ENCODE measurements at places on chromosomes 5 and 9. TPM values are rescaled to one million over a fixed set of nuclear protein-coding genes. Genes with fewer than 3 reads are reported as not detected.

The C7 gene
- 32.8 TPM for polyA plus RNA-seq

The BARHL1 gene
- polyA plus RNA-seq = not detected

The TMOD1 gene
- polyA plus RNA-seq = 4.0 TPM

The FGF10 gene
- polyA plus RNA-seq = 0.03 TPM

The CDHR2 gene
- 0.26 TPM for polyA plus RNA-seq

The PRSS3 gene
- not detected for polyA plus RNA-seq

The CSF2 gene
- polyA plus RNA-seq = not detected

The PGM5 gene
- polyA plus RNA-seq = 3.2 TPM

The FCN2 gene
- 3.7 TPM for polyA plus RNA-seq

The NEURL1B gene
- 0.49 TPM for polyA plus RNA-seq

The IL7R gene
- 13.5 TPM for polyA plus RNA-seq
